ENCODE measurements at places on chromosomes 3 and 15.

DNA sequence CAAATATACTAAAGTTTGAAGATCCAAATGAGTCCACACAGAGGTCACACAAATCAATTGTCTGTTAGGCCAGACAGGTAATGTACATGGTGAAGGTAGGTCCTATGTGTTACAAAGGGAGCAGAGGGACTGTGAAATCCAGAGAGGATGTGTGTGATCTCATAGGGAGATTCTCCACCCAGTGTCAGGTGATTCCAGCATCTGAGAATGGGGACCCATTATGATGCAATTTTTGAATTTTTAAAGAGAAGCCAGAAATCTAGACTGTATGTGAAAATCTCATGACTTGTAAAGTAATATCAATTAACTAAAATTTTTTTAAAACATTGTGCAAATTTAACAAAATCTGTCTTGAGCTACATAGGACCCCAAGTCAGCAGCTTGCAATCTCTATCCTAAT, 58.3 kb upstream of the NEDD4 start:
- no peak for DNase-seq

- DNase-seq, result no peak
These were observed 60.7 kb upstream of the SGO1 start for GRCh38 chr3:20246662-20247061.

- no peak for DNase-seq
These were observed 44.1 kb downstream of the KLHL25 start for GRCh38 chr15:85750319-85751290.

GRCh38 chr3:13552857-13553652, 4.1 kb downstream of the FBLN2 start:
- no peak for DNase-seq
